ENCODE measurements at places on chromosomes 12 and 14.
A peak's percentile ranks its signal among the peaks of the same experiment; 100 is the strongest.

- DNase-seq = no peak
Measured at GRCh38 chr12:6207259-6207925, 7.2 kb downstream of the CD9 start.

GRCh38 chr12:69239922-69240630, 707 bp downstream of the CPSF6 start:
- DNase-seq = peak; percentile 34

- no peak for DNase-seq
Measured at GRCh38 chr12:64256166-64256800, 34.2 kb upstream of the KICS2 start.

DNA sequence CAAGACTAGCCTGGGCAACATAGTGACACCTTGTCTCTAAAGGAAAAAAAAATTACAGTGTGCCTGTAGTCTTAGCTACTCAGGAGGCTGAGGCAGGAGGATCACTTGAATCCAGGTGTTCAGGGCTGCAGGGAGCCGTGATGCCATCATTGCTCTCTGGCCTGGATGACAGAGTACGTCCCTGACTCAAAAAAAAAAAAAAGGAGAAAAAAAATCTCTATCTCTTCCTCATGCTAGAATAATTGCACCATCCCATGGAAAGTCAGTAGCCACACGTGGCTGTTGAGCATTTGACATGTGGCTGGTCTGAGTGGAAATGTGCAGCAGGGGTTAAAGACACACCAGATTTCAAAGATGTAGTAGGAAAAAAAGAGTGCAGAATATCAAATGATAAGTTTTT, 3.8 kb downstream of the RILPL1 start:
- no peak for DNase-seq

DNA sequence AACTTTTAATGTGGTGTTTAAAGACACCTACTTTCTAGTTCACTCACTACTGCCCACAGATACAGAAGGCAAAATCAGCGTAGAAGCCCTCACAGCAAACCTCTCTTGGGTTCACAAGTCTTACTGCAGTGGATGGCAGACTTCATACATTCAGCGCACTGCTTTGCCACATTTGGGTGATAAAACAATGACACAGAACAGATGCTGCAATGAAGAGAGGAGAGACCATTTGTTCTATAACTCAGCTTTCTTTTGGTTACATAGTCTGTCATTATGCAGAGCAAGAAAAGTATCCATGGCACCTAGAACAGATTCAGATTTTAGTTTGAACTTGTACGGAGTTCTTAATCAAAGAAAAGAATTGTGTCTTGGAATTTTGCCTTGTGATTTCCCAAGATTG, 459.0 kb downstream of the BCAT1 start:
- DNase-seq = no peak

All from mesothelial cell of epicardium (in vitro differentiated cells).